Kasumi-1 (cell line): ENCODE measurements at places on chromosomes 2 and 18.

DNA sequence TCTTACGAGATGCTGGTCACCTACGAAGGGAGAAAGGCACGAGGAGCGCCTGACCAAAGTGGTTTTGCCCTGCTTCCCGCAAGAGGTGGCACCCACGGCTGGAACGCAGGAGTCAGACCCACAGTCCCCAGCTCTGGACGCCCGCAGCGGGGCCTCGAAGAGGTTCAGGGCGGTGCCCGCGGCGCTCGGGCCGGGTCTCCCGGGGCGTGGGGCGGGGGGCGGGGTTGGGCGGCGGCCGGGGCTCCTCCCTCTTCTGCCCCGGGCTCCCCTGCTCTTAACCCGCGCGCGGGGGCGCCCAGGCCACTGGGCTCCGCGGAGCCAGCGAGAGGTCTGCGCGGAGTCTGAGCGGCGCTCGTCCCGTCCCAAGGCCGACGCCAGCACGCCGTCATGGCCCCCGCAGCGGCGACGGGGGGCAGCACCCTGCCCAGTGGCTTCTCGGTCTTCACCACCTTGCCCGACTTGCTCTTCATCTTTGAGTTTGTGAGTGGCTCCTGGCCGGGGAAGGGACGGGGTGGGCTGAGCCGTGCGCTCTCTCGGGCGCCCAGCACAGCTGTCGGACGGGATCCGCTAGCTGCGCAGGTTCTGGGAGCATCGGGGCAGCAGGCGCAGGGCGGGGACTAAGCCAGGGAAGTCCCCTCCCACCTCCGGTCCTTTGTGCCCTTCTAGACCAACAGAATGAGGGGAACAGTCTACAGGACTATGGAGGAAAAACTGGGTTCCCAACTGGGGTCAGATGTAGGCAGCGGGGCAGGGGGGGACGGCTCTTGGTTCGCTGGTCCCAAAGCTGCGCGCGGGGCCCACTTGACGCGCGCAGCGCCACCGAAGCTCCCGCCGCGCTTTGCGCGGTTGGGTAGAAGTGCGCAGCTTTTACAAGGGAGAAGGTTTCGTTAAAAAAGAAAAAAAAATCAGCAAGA is at the start of gene MAL:
TSS of gene MAL (plus strand) at position 303 of the 914 bp plus-strand sequence. CDS start at position 388, 85 bp downstream.
- DNase-seq, result no peak

DNA sequence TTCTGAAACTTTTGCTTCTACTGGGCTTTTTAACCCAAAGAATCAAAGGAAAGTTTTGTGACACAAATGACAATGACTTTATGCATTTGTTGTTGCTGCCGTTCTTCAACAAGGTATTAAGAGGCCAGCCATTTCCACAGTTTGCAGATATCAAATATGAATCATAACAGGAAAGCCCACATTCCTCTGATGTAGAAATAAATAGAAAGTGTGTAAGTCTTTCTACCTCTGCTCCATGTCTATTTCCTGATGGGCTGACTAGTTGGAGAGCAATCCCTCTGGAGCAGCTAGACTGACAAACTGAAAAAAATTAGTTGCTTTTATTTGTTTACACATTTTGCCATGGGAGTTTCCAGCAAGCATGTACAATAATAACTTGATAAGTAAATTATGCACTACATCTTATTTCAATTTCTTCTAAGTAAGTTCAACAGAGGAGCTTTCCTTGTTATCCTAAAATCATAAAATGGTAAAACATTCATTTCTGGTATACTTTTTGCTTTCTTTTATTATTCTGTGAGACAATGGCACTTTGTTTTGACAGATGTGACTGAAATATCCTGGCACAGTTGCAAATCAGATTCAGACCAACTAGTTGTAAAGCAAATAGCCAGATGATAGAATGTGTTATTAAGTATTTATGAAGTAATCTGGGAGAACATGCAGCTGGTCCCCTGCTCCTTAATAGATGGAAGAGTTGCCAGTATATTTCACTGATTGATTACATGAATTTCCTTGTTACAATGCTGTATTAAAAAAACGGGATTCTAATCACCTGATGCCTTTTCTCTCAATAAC is 266.7 kb downstream of the METTL4 start:
- no peak for DNase-seq

GRCh38 chr2:8103085-8103708 is 578.7 kb upstream of the ID2 start:
- DNase-seq, result no peak

- DNase-seq, result no peak
These were observed 1.7 kb downstream of the CYBRD1 start for GRCh38 chr2:171524018-171524401.

GRCh38 chr2:120564213-120565094 is 171.2 kb upstream of the GLI2 start:
- DNase-seq, result no peak

DNA sequence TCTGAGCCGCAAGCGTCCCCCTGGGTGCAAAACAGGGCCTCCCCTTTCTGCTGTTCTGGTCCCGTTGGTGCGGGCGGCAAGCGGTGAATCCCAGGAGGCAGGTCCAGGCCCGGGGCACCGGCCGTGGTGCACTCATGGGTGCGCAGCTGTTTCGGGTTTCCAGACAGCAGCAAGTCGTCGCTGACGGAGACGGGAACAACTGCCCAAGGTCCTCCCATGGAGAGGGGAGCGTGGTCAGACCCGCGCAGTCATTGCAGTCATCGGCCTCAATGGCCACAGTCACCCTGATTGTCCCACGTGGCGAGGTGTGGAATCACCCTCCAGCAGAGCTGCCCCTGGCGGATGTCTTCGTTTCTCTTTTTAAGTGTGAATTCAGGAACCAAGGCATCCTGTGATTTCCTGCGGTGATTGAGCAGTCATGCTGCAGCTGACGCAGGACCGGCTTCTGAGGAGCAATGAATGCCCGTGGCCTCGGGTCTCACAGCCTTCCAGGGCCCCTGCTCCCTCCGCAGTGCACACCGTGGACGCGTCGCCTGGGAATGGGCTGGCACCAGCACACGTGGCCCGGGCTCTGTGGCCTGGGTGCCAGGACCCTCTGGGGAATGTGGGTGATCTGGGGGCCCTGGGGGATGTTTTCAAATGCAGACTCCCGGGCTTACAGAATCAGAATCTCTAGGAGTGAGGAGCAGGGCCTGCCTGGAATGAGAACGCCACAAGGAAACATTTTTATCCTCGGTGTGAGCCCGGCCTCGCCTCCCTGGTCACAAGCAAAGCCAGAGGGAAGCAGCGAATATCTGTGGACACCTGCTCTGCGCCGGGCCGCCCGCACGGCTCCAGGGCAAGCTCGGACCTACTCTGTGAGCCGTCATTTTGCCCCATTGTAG is 244.2 kb upstream of the SALL3 start:
- no peak for DNase-seq

DNA sequence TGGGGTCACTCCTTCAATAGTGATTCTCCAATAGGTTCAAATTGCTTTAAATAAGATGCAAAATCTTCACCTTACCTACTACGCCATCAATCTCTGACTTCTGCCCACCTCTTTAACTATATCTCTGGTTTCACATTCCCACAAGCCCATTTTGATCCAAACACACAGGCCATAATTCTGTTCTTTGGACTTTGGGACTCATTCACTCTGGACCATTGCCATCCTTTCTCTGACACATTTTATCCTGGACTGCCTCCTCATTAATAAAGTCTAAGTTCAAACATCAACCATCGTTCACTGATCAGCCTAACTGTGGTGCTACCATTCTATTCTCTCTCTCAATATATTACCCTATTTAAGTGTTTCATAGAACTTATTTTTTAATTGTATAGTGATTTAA is 332.2 kb downstream of the GALNT13 start:
- no peak for DNase-seq

- DNase-seq, result no peak
These were observed 417.1 kb downstream of the HRH4 start for GRCh38 chr18:24877546-24877945.

DNA sequence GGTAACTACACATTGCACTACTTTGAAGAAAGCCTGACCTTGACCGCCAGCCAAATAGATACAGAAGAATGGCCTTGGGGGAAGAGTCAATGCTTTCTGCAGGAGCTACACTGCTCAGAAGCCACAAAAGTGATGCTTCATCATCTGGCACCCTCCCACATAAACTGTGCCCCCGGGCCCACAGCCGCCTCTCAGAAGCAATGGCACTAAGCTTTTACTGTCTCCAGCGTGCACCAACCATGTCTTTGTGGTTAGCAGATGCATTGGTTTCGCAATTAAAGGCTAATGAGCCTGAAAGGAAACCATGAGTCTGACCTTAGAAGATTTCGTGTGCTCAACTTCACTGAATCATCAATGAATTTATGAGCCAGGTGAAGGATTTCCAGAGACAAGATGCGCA is 209.4 kb upstream of the TRIB2 start:
- DNase-seq, result peak; percentile 88

DNA sequence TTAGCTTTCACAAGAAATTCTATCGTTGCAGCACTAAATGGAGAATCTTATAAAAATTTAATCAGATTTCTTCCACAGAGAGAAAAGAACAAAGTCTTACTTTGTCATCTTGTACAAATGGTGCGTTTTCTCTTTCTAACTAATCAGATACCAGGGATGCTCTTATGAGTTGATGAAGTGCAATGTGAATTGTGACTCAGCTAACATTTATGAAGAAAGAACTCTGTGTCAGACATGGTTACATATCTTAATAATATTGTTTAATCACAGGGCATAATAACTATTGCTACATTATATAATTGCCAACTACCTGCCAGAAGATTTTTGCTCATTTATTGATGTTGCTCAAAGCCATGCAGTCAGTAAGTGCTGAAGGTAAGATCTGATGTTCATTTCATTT is 465.0 kb downstream of the CCDC85A start:
- DNase-seq, result no peak

- no peak for DNase-seq
These were observed 97.0 kb downstream of the MBP start for GRCh38 chr18:77035380-77036187.

DNA sequence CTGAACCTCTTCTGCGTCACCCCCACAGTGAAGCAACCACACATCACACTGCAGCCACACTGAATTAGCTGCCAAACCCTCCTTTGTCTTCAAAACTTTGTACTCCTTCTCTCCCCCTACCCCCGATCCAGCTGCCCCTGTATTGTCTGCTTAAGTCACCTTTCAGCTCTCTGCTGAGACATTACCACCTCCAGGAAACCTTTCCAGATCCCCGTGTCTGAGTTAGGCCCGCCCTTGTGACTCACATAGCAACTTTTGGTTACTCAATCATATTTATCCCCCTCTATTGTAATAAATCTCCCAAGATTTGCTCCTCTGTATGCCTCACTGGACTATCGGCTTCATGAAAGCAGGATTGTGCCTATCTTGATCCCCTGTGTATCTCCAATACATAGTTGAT is 82.8 kb upstream of the CDCA7 start:
- no peak for DNase-seq

GRCh38 chr18:66761166-66761565 is 157.3 kb upstream of the CDH19 start:
- DNase-seq, result no peak
